GF-D8 (cell line): ENCODE measurements at places on chromosomes 12 and 14.

GRCh38 chr12:34598352-34598827 lies 576.1 kb downstream of the ALG10 start:
- no peak for DNase-seq

DNA sequence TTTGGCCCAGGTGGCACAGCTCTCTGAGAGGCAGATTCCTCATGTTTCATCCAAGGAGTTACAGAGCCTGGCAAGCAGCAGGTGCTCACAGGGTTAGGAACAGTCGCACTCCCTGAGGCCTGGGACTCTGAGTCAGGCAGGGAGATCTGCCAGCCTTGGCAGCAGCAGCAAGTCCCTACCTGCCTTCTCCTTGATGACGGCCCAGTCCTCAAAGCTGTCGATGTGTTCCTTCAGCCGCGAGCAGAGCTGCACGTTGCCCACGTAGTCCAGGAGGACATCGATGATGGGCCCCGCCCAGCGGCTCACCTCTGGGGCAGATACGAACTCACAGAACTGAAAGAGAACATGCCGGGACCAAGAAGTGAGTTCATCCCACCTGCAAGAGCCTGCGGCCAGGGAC lies 10.4 kb downstream of the FAM181A start:
- DNase-seq: no peak

GRCh38 chr14:54173802-54174201 lies 217.2 kb upstream of the BMP4 start:
- no peak for DNase-seq

- DNase-seq: no peak
These were observed 118.6 kb downstream of the FUT8 start for GRCh38 chr14:65531148-65531547.

DNA sequence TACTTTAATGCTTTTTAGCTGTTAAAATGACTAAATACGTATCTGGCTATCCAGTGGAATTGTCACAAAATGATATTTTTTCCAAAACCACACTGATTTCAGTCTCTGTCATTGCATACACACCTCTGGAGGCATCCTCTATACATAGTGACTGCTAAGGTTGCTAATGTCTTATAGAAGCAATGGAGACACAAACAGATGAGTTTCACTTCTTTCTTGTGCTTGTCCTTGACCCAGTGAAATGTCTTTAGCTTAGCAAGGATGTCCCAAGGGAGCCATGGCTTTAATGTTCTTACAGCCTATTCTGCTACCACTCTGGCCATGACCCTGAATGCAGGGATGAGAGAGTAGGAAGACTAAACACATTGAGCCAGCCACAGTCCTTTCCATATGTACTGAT lies 90.3 kb downstream of the TPH2 start:
- DNase-seq: no peak

DNA sequence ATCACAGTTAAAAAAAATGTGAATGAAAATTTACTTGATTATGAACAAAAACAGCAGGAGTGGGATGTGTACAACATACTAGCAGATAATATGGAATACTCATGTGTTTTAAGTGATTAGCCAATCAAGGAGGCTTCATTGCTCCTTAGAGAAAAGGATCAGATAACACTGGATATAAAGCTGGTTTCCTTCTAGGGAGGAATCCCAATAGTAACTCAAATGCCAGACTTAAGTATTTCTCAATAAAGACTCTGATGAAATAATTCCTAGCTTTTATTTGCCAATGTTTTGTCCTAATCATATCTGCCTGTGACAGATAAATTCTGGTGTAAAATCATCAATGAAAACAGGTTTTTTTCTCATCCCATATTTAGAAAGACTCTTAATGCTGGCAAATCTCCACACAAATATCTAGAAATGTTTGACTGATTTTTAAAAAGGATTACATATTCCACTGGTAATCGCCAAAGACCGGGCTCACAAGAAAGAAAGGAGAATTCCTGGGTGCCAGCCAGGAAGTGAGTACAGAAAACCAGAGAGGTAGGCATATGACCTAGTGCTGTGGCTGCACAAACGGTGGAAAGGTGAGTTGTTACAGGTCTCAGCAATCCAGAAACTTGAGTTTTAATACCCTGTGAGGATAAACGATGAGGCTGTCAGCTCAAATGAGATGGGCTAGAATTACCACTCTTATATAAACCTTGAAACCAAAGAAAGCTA lies 108.6 kb upstream of the TTC7B start:
- DNase-seq: no peak

DNA sequence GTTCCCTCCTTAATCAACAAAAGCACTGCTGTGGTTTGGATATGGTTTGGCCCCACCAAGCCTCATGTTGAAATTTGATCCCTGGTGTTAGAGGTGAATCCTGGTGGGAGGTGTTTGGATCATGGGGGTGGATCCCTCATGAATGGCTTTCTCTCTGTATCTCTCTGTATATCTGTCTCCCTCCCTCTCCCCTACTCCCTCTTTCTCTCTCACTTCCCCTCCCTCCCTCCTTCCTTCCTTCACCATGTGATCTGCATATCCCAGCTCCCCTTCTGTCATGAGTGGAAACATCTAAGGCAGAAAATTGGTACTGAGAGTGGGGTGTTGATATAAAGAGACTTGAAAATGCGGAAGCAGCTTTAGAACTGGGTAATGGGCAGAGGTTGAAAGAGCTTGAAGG lies 5.2 kb downstream of the GSKIP start:
- no peak for DNase-seq

- DNase-seq: no peak
These were observed 29.6 kb downstream of the BEGAIN start for GRCh38 chr14:100557658-100558057.

DNA sequence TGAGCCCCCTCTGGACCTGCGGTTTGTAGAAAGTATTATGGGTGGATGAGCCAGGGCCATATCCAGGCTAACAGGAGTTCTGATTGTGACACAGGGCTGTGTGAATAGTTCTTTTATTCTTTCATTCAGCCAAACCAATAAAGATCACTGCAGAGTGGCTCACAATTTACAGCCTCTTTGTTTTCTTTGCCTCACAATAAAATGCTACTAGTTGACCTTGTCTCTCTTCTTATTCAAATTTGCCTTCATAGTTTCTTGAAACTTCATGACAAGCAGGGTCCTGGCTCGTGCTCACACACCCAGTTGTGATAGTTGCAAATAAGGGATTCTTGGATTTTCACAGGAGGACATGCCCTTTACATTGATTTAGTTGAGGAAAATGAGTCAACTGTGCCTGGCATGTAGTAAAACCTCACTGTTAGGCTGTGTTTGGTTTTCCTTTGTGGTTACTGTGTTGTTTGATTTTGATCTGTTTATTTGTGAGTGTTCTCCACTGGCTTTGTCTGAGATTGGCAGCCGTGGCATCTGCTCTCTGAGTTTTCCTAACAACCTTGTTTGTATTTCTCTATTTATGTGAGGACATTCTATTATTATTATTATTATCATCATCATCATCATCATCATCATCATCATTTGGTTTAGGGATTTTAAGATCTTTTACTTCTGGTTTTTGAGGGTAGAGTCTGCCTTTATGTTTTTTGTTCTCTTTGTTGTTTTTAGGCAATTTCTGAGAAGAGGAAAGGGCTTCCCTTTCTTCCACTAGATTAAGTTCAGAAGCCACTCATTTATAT lies 2.7 kb upstream of the KRT6B start:
- no peak for DNase-seq

DNA sequence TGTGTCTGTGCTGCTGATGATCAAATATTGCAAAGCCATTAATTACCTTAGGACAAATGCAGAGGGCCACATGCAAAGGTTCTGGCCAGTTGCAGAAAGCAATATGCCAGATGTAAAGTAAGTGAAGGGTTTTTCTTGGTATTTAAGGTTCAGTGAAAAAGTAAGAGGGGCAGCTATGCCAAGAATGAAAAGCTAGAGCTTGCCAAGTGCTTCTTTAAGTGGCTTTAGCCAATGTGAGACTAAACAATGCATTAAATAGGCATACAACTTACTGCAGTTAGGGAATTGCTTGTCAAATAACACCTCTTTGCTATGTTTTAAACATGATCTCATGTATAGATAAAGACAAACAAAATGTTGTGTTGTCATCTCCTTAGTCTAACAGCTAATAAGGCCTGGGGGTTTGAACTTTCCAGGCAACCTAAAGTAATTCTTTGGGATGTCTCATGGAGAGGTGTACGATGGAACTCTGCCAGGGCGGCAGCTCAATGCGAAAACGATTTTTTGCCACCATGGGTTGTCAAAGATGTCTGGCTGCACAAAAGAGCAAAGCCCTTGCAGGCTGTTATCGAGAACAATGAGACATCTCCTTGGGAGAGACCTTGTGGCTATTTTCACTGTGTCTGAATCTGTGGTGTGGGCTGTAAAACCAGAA lies 12.0 kb downstream of the IGF1 start:
- DNase-seq: no peak

GRCh38 chr14:49641697-49642129 lies 6.7 kb upstream of the DNAAF2 start:
- no peak for DNase-seq

GRCh38 chr12:93762912-93763553 lies 85.9 kb downstream of the CRADD start:
- DNase-seq: no peak

GRCh38 chr14:71491931-71492330 lies 440.3 kb upstream of the RGS6 start:
- DNase-seq: no peak

DNA sequence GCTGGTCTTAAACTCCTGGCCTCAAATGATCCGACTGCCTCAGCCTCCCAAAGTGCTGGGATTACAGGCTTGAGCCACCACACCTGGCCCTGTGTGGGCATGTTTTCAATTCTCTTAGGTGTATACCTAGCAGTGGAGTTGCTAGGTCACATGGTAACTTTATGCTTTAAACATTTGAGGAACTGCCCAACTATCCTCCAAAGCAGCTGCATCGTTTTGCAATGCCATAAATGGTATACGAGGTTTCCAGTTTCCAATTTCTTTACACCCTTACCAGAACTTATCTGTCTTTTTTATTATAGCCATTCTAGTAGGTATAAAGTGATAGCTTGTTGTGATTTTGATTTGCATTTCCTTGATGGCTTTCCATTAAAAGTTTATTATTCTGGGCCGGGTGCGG lies 25.1 kb downstream of the RBMS2 start:
- peak; percentile 45 for DNase-seq

GRCh38 chr12:125240717-125241116 lies 175.5 kb downstream of the AACS start:
- no peak for DNase-seq

GRCh38 chr12:22978962-22979361 lies 354.0 kb downstream of the ETNK1 start:
- no peak for DNase-seq

GRCh38 chr14:36313206-36313605 lies 7.2 kb downstream of the MBIP start:
- DNase-seq: no peak

DNA sequence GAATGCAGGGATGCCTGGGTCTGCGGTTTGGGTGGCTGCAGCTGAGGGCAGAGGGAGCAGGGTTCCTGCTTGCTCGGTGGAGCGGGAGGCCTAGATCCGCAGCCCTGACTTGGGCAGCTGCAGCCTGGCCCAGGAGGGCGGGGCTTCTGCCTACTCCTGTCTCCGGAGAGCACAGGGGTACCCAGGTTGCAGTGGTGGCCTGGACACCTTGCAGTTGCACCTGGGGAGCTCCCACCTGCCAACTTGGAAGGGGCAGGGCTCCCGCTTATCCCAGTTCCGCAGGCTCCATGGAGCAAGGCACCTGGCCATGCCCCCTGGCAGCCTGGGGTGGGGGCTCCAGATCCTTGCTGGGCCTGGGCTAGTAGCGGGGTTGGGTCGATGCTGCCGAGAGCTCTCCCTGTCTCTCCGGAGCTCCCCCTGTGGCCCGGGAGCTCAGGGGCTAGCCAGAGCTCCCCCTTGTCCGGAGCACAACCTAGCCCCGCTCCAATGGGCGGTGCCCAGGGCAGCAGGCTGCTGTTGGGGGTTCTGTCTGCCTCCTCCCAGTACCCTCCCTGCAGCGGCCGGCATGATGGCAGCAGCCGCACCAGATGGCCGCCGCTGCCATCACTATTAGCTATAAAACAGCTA lies 136.4 kb downstream of the PTPRR start:
- no peak for DNase-seq

- no peak for DNase-seq
These were observed 108.4 kb downstream of the RFLNA start for GRCh38 chr12:124403273-124403672.

- DNase-seq: no peak
These were observed 7.0 kb downstream of the NKX2-1 start for GRCh38 chr14:36513012-36513420.

DNA sequence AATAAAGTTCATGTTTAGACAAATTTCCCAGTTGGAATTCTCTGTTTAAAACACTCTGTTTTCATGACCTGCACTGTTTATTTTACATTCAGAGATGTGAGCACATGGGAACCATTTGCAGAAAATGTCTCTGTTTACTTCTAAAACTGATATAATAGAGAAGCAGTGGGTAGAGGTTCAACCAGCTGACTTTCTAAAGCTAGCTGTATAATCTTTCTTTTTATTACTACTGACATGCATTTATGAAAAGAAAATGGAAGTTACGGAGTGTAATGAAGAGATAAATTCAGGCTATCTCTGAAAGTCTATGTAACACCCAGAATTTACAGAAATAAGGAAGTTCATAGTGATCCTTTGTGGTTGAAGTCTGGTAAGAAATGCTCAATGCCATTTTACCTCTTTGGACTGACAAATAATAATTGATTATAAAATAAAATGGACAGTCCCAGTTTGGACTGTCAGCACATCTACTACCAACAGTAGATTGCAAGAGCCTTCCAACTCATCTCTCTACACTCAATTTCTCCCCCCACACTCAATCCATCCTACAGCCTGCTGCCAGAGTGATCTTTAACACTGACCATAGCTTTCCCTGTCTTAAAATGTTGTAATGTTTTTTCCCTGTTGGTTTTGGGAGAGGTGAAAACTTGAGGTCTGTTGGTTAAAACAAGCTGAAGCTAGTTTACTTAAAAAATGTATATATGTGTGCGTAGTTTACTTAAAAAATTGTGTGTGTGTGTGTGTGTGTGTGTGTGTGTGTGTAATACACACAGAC lies 137.4 kb downstream of the AEBP2 start:
- DNase-seq: peak; percentile 3

- DNase-seq: no peak
These were observed 34.2 kb downstream of the ATP2B1 start for GRCh38 chr12:89674326-89674942.

DNA sequence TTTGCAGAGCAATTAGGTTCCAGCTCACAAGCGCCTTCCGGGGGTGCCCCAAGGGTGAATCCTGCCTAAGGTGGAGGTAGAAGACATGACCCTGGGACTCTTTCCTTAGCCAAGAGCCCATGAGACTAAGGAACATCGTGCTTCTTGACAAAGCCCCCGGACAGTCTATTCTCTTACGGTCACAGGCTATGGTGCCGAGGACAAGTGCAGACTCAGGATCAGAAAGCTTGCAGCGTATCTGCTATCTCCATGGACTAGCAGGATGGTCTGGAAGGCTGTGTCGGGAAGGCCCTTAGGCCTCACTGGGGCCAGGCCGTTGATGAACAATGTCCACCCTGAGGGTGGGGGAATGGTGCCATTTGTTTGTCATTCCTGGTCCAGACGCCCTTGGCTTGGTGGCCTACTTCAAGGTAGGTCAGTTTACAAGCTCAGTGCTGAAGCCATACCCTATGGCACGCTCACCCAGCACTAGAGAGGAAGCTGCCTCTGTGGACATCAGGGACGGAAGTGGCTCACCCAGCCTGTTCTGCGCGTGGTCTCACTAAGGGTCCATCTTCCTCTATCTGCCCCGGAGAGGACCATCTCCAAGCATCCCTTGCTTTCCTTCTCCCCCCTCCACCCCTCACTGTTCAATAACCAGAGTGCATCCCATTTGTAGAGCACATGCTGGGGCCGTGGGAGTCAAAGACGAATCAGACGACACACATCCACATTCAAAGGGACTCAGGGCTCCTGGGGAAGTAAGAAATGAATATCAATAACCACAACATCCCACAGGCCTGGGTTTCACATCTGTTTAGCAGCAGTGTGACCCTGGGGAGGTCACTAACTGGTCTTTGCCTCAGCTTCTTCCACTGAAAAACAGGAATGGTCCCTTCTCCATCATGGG lies 45.0 kb upstream of the IQSEC3 start:
- no peak for DNase-seq
